ENCODE measurements at places on chromosomes 7 and 10.
A peak's percentile ranks its signal among the peaks of the same experiment; 100 is the strongest.

GRCh38 chr10:13907570-13907969, 320.8 kb downstream of the PRPF18 start:
- no peak for DNase-seq

DNA sequence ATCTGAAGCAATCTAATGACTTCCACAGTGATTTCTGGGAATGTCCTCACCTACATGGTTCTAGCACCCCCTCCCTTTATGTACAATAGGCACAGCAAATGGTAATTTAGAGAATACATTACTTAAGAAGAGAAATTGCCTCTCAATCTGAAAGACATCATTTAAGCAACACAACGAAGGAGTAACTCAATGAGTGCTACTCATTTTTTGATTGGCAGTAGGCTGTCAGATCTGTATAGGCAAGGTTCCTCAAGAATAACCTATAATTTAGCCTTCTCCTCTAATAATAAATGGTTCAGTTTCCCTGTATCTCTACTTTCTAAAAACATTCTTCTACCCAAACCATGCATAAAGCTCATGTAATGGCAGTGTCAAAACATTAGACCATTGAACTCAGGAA, 30.6 kb upstream of the SEMA3C start:
- DNase-seq: no peak

DNA sequence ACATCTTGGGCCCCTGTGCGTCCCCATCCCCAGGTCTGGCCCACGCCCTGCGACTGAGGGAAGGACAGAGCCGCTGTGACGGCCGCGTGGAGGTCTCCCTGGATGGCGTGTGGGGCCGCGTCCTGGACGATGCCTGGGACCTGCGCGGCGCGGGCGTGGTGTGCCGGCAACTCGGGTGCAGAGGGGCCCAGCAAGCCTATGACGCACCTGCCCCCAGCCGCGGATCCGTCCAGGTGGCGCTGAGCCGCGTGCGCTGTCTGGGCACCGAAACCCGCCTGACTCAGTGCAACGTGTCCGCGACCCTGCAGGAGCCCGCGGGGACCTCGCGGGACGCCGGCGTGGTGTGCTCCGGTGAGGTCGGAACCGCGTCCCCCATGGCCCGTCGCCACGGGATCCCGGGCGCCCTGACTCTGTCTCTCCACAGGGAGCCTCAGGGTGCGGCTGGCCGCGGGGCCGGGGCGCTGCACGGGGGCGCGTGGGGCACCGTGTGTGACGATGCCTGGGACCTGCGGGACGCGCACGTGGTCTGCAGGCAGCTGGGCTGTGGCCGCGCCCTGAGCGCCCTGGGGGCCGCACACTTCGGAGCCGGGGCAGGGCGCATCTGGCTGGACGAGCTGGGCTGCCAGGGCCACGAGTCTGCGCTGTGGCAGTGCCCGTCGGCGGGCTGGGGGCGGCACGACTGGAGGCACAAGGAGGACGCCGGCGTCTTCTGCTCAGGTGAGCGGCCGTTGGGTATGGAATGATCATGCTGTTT, 5.9 kb downstream of the SCART1 start:
- no peak for DNase-seq

DNA sequence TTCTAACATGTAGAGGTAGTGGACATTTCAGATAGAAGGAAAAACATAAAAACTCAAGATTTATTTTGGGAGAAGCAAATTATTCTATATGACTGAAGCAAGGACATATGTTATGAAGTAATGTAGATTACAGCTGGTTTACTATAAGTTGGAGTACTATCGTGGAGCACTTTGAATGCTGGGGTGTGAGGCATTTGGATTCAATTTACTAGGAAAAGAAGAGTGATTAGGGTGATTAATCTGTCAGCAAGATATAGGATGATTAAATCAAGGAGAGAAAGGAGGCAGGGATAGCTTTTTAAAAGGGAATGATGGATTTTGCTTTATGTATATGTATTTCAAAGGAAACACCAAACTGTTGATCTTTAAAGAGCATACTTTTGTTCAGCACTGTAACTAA, 318.4 kb upstream of the KAT6B start:
- no peak for DNase-seq

DNA sequence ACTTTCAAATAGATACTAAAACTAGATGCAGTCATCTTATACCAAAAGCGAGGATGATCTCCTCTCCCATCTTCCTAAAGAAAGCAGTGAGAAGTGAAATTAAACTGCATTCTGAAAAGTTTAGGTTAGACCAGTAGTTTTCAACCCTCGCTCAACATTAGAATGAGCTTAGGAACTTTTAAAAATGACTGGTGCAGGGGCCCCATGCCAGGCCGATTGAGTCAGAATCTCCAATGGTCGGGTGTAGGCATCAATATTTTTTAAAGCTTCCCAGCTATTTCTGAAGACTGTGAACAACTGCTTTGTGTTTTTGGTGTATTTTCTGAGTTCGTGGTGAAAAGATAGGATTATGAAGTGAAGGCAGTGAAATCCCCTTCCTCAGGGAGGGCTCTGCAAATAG, 146.0 kb downstream of the VTI1A start:
- no peak for DNase-seq

GRCh38 chr10:100046021-100046486, 35.6 kb downstream of the CPN1 start:
- peak; percentile 36 for DNase-seq

DNA sequence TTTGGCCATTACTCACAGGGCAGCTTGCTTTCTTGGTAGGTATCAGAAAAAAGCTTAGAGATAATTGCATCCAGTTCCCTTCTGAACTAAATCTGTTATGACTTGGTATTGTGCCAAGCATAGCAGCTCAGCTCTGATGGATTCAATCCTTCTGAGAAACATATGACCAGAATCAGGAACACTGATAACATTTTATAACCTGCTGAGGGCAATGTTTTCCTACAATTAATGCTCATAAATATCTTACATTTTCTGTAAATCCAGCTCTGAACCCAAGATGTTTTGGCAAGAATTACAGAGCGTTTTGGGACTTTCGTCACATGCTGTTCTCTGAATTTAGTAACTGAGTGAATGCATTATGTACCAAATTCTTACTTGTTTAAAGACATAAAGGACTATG, 167.8 kb downstream of the KIF20B start:
- no peak for DNase-seq

DNA sequence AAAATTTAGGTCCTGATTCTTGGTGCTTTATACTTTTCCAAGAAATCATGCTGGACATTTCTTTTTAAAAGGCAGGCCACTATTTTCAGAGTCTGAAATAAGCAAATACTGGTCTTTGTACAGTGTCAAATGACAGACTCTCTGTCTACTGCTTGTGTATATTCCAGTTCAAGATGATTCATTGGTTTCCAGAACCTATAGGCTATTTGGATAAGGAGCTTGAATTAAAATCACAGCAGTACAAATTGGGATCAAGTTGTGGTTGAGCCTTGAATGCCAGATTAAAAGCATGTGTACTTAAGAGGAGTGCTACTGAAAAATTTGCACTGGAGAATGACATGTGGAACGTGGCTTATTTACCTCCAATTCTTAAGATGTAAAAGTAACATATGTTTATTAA, 10.7 kb downstream of the KMT2E start:
- DNase-seq: no peak

DNA sequence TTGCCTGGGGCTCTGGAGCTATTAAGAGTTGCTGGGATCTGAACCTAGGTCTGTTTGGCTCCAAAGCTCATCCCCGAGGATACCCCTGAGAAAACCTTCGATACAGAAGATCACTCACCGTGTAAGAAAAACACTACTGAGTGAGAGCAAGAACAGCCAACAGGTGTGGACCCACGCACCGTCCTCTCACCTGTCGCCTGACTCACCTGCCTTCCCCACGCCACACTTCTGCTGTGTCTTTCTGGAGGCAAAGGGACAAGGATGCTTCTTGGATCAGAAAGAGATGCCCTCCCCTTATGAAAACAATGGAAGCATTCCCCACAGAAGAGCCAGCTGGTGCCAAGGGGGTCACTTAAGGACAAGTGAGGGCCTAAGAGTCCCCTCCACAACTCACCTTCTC, 46.7 kb downstream of the COL13A1 start:
- no peak for DNase-seq

- DNase-seq: no peak
Measured at GRCh38 chr7:74287303-74288033, 1.7 kb upstream of the CLIP2 start.

DNA sequence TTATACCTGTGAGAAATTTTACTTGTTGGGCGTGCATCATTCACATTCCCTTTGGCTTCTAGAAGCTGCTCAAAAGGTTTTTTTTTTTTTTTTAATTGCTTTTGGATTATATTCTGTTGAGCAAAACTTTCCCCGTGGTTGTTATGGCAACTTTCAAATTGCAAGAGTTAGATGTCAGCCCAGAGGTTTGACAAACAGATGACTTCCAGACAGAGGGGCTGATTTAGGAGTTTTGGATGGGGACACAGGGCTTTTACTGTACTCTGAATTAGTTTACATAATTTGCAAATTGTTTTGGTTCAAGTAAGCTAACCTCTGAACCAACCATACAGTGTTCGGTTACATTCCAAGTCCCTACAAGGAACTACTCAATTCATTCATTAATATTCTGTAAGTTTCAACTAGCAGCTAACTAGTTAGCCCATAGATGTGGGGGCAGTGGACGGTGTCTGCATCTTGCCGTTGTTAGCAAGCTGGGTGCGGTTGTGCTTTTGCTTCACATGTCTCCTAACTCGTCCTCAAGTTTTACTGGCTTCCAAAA, 66.4 kb upstream of the JAZF1 start:
- DNase-seq: no peak

GRCh38 chr10:96636551-96636950, 49.7 kb upstream of the TM9SF3 start:
- DNase-seq: no peak

GRCh38 chr10:11602919-11603523, 8.4 kb downstream of the USP6NL start:
- DNase-seq: no peak

DNA sequence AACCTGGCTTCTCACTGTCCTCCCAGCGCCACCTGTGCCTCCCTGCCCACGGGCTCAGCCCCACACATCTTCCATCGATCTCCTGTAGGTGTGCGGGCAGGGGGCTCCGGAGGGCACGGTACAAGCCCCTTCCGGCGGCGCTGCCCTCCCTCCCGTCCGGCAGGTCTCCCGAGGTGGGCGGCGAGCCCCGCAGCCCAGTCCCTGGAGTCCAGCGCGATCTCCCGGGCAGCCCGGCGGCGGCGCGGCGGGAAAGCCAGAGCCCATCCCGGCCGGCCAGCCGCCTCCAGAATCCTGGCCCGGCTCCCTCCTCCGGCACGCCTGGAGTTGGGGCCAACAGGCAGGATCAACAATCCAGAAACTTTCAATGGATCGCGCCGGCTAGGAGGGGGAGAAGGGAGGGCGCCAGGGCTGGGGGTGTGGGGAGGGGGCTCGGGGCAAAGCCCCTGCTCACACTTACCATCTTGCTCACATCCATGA, 100.1 kb downstream of the HIP1 start:
- DNase-seq: no peak

DNA sequence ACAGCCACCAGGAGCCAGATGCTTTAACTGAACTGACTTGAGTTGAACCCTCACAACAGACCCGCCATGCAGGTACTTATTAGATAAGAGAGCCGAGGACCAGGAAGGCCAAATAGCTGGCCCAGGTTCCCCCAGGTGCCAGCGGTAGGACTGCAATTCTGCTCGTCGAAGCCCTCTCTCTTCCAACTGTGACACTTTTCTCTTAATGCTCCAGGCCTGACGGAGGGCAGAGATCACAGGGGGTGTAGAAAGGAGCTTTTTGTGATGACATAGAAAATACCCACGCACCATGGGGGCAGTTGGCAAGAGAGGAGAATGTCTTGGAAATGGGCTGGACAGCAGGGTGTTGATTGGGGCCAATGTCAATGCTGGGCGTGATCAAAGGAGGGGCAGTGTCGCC, 208.5 kb downstream of the PLXNA4 start:
- DNase-seq: no peak

Data from GM19239 (cell line).